ENCODE measurements at places on chromosomes 1 and 21.

- no peak for DNase-seq
Measured at GRCh38 chr1:223123011-223123610, 19.9 kb downstream of the TLR5 start.

DNA sequence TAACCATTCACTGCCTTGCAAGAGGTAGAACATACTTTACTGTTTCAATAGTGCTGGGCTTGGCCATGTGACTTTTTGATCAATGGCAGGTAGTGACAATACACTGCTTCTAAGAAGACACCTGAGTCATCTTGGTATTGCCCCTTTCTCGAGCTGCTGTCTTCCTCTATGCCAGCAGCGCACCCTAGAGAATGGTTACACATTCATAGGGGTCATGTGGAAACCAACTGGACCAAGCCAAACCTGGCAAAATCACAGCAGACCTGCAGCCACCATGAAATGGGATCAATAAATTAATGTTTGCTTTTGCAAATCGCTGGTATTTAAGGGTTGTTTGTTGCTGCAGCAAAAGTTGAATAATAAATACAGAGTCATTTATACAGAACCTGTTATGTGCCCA, 122.3 kb downstream of the GRIK1 start:
- DNase-seq, result no peak

DNA sequence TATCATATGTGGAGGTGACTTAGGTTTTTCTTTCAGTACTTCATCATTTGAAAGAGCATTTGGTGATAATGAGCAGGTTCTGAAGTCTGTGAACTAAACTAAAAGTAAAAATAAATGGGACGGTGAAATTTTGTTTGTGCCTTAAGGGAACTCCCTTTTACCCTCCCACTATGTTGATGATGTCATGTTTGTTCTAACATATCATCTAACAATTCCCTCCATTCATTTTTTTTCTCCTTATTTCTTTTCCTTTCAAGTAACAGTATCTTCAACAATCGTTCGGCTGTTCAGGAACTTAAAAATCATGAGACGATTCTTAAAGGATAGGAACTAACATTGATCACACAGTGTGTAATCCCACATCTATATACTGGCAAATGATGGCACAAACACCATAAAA, 30.0 kb upstream of the IRF2BP2 start:
- no peak for DNase-seq

- DNase-seq, result no peak
Measured at GRCh38 chr21:41207401-41208375, 39.7 kb downstream of the BACE2 start.

- DNase-seq, result no peak
Measured at GRCh38 chr1:86776108-86776507, 71.7 kb downstream of the SH3GLB1 start.

- no peak for DNase-seq
Measured at GRCh38 chr1:8127171-8127641, 101.1 kb upstream of the ERRFI1 start.

- DNase-seq, result no peak
Measured at GRCh38 chr1:197526736-197527371, 248.4 kb downstream of the DENND1B start.

DNA sequence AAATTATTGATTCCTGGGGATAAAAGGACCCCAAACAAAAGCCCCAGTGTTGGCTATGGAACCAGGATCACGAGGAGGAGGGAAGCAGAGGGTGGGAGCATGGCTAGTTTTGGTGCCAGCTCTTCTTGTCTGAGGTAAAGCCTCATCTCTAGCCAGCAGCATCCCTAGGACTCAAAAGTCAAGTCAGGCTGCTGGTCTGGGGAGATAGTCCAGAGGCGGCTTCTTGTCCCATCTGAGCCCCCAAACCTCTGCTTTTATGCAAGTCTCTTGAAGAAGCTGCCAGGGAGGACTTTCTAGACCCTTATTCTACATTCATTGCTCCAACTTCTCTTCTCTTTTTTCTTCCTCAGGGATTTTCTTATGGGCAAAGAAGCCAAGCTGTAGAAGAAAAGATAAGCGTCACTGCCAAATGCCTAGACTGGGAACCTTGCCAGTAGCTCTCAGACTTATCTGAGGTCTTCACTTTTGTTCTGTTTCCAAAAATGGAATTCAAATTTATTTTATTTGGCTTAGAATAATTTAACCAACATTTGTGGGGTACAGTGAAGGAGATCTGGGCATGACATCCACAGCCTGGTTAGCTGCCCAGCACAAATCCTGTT, 6.9 kb upstream of the ANKRD35 start:
- no peak for DNase-seq

DNA sequence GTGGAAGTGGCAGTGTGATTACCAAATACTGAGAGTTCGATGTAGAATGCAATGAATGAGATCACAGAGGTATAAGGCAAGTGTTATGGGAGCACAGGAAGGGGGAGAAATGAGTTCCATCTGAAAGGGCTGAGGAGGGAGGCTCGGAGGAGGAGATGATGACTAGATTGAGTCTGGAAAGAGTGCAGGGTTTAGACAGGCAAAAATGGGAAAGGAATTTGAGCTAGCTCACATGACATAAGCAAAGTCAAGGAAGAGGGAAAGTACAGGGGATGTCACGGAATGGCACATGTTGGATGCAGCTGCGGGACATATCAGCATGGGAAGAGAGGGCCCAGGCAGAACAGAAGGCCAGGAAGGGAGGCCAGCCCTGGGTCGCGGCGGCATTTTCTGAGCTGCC, 132.7 kb downstream of the RUNX1 start:
- no peak for DNase-seq

DNA sequence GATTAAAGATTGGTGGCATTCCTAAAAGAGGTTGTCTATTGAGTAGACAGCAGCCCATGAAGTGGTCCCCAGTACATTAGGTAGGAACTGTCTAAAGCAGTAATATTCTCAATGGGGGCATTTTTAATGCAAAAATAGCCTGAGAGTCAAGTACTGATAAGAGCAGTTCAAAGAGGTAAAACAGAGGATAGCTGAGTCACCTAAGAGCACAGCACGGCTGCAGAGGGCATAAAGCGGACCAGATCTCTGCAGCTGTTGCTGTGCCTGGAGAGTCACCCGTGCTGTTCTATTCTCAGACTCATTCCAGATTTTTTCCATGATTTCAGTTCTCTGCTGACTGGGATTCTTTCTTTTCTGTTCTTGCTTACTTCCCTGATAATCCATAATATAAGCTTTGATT, 313.2 kb downstream of the OLFM3 start:
- no peak for DNase-seq

DNA sequence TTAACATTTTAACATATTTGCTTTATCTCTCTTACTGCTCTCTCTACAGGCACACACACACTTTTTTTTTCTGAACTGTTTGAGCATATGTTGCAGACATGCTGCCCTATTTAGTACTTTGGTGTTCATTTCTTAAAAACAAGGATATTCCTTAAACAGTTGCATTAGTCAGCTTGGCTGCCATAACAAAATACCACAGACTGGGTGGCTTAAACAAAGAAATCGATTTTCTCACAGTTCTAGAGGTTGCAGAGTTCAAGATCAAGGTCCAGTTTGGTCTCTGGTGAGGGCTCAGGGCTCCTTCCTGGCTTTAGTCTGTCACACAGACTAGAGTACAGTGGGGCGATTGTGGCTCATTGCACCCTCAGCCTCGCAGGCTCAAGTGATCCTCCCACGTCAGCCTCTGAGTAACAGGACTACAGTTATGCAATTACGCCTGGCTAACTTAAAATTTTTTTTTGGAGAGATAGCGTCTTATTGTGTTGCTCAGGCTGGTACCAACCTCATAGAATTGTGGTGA, 46.7 kb downstream of the RPRD2 start:
- no peak for DNase-seq

GRCh38 chr1:24540906-24541710, 14.8 kb upstream of the NCMAP start:
- no peak for DNase-seq

- DNase-seq, result peak; percentile 55
Measured at GRCh38 chr1:109910123-109910962, at the start of gene CSF1. TSS of gene CSF1 (plus strand) at chr1:109910849. CDS start at chr1:109911024, 175 bp downstream.

Data from activated CD8-positive, alpha-beta memory T cell treated with anti-CD3 and anti-CD28 coated beads for 48 hours (primary cell).